ENCODE measurements at places on chromosomes 6 and 20.

DNA sequence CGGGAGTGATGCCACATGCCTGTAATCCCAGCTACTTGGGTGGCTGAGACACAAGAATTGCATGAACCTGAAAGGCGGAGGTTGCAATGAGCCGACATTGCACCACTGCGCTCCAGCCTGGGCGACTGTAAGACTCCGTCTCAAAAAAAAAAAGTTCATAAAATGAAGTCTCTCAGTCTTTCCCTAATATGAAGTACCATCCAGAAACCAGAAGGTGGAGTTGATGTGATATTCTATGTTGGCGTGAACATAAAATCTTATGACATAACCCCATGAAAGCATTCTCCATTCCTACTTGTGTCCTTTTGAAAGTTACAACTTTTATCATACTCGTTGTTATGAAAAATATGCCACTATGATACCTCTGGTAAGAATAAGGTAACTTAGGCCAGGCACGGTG, 5.7 kb downstream of the SOD2 start:
- no peak for DNase-seq

DNA sequence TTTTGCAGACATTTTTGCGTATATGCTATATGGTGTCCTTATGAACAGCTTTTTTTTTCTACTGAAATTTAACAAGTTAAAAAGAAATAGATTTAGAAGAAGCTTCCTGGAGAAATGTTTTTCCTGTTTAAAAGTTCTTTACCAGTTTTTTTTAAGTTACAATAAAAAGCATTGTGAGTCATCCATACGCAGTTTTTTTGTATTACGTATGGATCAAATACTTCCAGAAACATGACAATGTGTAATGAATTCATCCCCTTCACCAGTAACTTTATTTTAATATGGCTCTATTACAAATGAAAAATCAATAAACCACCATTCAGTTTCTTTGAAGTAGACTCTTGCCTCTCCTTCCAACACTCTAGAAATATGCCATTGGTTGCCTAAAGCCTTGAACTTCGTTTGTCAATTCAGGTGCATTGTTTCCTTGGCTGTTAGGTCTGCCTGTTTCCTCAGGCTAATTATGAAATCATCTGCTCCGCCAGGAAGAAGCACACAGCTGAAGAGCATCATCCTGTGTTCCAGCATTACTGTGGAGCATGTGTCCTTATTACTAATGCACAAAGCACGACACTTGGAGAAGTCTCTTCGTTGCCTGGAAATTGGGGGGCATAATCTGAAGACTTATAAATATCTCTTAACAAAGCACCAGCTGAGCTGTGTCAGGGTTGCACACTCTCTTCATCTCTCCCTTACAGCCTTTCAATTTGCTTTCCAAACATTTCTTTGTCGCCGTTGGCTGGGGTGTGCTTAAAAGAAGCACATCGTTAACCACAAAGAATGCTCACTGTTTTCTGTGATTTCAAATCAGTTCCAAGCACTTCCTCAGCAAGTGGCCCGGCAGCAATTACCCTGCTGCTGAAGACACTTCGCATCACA, 9.6 kb downstream of the MOXD1 start:
- DNase-seq = no peak

DNA sequence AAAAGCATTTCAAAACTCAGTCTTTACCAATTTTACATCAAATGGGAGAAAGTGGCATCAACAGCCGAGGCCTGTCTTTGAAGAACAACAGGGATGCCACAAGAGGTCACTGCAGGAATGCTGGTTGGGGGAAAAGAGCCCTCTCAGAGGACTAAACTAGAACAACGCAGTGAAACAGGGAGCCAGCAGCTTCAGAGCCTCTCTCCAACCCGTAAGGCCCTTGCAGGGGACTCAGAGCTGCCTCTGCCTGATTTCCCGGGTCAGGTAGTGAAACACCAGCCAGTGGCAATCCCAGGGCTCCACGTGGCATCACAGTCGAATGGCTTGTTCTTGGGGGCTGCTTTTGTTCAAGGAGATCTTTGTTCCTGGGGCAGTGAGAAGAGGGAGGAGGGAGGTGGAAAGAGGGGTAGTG, 55.0 kb upstream of the KCNK16 start:
- no peak for DNase-seq

DNA sequence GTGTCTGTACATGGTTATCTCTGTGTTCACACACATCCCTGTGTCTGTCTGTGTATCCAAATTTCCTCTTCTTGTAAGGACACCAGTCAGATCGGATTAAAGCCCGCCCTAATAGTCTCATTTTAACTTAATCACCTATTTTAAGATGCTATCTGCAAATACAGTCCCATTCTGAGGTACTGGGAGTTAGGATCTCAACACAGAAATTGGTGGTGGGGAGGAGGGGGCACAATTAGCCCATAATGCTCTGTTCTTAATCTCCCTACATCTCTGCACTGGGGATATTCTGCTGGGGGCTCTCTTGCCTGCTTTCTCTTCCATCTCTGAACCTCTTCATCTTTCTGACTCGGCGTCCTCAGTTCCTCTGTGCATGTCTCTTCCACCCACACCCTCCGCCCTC, 320.7 kb downstream of the CDC5L start:
- no peak for DNase-seq

DNA sequence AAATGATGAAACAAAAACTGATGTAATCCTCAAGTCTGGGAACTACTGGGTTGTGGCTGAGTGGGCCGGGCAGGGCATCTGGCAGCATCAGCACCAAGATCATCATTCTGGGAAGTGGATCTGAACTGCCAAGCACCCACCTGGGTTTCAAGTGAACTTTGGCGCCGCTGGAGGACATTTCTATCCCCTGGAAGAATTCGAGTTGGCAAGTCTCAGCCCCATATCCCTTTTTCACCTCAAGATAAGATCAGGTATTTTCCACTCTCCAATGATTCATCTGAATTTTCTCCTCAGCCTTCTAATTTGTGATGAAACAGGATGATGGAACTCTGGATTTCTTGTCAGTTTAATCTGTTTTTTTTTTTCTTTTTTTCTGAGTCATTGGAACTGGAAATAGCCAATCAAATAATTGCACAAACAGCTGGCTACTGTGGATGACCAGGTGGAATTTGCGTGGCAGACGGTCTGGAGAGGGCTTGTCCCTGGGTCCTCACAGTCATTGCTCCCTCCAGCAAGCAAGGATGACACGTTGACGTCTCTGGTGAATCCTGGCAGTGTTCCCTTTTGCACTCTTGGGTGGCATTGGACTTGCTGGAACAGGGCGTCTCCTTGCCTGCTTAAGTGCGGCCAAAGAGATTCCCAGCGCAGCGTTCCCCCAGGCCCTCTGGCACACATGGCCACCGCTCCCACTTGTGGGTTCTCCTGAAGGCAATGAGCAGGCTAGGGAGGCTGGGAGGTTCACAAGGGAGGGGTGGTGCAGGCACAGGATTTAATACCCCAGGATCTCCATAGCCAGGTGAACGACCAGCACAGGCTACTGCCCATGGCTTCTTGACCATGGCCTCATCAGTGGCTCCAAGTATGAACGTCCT, 80.4 kb downstream of the DHX35 start:
- no peak for DNase-seq

GRCh38 chr6:17042422-17043147, 59.3 kb upstream of the STMND1 start:
- no peak for DNase-seq

- no peak for DNase-seq
Measured at GRCh38 chr6:28563430-28564095, 37.9 kb downstream of the GPX5 start.

GRCh38 chr6:33599413-33599938, 19.4 kb upstream of the BAK1 start:
- DNase-seq = no peak

DNA sequence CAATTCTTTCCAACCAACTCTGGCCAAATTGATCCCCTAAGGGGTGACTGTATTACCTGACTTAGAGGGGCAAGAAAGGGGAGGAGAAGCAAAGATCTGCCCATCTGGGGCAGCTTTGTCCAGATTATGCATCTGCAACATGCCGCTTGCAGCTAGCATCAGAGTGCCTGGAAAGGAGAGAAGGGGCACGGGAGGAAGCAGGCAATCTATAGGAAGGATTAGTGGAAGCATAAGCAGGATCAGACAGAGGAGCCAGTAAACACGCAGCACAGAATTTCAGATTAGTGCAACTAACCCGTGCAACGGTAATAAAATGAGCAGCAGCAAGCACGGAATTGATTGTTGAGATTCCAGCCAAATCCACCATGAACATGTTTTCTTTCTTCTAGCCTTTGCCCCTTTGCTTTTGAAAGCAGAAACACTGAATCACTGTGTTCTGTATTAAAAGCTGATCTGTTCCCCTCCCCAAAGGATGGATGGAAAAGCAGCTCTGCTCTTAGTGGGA, 643.6 kb upstream of the CHD6 start:
- DNase-seq = no peak

All from activated CD4-positive, alpha-beta T cell treated with anti-CD3 and anti-CD28 coated beads, Interleukin-2, Interleukin-4, amounts not matched to agents 100 ng/mL and 50 ng/mL, durations not matched to agents 16 hours and 8 hours (primary cell).